ENCODE measurements at places on chromosomes 6 and 20.

DNA sequence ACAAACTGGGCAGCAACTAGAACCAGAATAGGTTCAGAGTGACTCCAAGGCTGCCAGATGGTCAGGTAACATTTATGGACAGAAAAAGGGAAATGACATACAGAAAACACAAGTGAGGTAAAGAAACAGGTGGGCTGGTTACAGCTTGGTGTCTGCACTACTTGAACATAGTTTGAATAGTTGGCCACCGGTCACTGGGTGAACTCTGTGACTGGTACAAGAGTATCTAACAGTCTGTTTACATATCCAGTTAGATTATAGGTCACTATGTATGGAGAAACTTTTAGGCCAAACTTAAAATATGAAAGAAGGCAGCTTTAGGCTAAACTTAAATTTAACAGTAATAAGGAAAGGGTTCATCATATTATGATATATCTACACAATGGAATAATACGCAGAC lies 32.9 kb downstream of the LCA5 start:
- no peak for DNase-seq

DNA sequence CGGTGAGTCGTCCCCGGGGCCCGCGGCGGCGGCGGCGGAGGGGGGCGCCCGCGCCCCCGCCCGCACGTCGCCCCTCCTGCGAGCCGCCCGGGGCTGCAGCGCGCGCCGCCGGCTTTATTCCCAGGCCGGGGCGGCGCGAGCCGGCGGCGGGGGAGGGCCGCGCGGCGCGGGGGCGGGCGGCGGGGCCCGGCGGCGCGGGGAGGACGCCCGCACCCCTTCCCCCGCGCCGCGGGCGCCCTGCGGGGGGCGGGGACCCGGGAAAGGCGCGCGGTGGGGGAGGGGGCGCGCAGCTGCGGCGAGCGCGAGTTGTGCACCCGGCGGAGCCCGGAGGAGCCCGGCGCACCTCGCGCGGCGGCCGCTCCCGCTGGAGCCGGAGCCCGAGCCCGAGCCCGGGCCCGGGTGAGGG lies 646 bp downstream of the HMGA1 start:
- DNase-seq, result no peak

- no peak for DNase-seq
Observed at GRCh38 chr6:112268654-112269053, 14.3 kb upstream of the LAMA4 start.

- DNase-seq, result peak; percentile 21
Observed at GRCh38 chr6:3280091-3280490, 21.3 kb downstream of the PSMG4 start.

DNA sequence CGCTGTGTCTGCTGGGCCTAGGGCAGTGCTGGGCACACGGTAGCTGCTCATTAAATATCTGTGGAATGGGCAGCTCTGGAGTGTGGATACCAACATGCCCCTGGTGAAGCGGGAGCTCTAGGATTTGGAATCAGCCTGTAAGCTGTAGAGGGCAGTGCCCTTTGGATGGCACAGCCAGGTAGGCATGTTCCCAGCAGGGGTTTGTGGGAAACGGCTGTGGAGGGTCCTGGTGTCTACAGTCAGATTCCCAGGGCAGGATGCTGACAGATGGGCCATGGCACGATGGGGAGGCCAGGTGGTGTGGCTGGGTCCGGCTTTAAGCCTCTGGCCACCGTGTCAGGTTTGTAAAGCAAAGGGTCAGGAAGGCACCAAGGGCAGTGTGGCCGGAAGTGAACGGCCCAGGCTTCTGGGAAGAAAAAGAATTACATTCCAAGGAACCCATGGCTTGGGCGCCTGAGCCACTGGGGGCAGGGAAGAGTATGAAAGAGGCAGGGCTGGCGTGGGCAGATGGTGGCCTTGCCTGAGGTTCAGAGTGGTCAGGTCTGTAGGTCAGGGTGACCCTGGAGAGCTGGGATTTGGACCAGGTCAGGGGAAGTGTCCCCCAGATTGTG lies 44.8 kb downstream of the UBE2V1 start:
- DNase-seq, result no peak

DNA sequence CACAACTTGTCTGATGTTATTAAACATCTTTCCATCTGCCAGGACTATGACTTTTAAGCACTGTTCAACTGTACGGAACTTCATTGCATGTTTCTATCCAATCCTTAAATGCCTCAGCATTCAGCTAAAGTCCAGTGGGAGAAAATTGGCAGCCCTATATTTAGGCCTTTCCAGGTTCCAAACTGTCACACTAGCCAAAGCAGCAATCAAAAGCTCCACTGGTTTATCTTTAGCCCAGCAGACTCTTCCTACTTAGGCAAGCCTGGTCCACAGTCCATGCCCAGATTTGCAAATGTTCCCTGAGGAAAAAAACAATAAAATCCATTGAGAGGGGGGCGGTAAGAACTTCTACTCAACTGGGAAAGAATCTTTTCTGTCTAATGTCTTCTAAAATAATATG lies 349.1 kb upstream of the GJE1 start:
- DNase-seq, result no peak

DNA sequence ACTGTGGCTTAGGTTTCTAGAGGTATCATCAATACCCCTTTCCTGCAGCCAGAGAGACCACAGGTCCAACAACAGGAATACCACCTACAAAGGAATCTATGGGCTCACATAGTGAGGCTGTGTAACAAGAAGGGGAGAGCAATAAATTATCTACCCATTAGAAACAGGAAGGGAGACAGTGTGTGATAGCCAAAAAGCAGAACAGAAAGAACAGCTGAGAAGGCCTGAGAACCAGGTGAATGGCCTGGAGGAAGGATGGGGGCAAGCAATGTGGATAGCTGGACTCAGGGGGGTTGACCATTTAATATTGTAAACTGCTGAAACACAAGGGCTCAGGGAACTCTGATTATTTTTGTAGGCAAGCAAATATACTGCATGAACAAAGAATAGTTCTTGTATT lies 628.2 kb downstream of the COL12A1 start:
- no peak for DNase-seq

DNA sequence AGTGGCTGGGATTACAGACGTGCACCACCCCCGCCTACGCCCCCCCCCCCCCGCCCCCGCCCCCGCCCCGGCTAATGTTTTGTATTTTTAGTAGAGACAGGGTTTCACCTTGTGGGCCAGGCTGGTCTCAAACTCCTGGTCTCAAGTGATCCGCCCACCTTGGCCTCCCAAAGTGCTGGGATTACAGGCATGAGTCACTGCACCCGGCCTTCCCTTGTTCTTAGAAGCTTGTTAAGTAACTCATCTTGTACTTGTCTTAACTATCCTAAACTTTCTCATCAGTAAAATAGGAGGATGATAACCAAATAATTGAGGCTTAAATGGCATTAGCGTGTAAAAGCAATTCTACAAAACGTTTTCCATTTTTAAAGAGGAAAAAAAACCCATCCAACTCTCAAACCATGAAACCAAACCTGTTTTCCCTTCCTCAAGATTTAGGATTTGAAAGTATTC lies 4.2 kb downstream of the CDYL start:
- DNase-seq, result no peak

- DNase-seq, result no peak
Observed at GRCh38 chr20:4341804-4342485, 326.6 kb upstream of the RNF24 start.

GRCh38 chr6:137414599-137414998 lies 79.6 kb downstream of the OLIG3 start:
- no peak for DNase-seq

DNA sequence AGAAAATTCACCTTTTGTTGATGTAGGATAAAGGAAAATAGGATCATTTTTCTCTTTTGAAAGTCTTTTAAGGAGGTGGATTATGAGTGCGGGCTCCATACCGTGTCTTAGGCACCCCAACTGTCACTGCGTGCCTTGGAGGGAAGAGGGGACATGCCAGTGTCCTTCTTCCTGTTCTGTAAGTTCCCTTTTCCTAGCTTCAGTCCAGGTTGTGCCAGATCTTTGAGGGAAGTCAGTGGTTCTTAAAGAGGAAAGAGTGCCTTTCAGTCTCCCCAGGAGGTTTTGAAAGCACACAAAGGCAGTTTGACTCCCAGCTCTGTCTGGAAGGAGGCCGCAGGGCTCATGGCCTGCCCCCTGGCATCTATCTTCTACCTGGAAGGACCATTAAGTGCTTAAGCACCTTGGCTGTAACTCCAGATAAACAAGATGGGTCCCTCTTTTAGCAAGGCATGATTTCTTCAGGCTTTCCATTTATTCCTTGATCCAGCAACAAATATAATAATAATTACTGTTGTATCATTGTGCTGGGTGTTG lies 13.0 kb downstream of the EFCAB8 start:
- DNase-seq, result no peak

DNA sequence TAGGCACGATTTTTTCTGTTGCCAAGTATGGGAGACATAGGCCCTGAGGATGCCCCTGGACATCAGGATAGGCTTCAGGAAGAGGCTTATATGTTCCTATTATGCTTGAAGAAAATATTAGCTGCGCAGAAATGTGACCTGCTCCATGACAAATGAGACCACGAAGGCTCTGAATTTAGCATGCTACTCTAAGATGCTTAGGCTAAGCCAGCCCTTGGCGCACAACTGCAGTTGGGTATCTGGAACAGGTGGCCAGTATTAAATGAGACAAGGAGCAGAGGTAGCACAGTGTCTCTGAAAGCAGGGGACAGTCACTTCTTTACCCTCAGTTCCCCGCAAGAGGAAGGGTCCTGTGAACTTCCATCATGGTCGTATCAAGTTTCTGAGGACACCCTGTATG lies 90.0 kb downstream of the RREB1 start:
- DNase-seq, result no peak

- no peak for DNase-seq
Observed at GRCh38 chr20:53539516-53539915, 54.1 kb downstream of the ZNF217 start.

DNA sequence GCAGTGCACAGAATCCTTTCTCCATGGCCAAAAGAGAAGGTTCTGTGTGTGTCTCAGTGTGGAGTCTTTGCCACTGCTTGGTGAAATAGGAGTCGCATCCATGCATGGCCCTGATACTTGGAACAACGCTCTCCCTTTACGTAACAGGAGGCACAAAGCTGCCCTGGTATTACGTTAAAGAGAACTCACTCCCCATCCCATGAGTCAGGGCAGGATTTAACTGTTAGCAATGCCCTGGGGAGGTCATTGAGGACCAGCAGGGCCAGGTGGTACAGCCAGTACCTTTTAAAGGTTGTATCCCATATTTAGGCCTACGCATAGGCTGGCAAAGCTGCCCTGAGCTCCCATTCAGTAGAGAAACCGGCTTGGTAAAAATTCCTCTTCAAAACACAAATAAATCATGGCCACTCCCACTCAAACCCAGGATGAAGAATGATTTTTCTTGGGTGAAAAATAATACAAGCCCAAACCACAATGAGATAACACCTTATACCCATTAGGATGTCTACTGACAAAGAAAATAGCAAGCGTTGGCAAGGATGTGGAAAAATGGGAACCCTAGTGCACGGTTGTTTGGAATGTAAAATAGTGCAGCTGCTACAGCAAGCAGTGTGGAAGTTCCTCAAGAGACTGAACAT lies 37.1 kb downstream of the MYLK4 start:
- no peak for DNase-seq

- DNase-seq, result no peak
Observed at GRCh38 chr6:143817621-143818020, 25.5 kb upstream of the LTV1 start.

DNA sequence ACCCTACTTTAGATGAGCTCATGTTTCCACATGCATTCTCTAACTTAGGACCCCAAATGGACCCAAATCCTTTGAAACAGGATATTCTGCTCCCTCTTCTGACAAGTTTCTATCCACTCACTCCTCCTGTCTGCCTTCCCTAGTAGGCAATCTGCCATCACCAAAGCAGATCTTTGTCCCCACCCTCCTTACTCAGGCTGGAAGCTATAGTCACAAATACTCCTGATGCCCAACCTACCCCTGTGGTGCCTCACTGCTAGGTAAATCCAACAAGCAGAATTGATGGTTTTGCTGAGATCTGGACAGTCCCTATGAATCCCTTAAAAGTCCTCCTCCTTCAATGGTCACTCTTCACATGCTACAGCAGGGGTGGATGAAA lies 21.7 kb downstream of the ELOVL5 start:
- no peak for DNase-seq

DNA sequence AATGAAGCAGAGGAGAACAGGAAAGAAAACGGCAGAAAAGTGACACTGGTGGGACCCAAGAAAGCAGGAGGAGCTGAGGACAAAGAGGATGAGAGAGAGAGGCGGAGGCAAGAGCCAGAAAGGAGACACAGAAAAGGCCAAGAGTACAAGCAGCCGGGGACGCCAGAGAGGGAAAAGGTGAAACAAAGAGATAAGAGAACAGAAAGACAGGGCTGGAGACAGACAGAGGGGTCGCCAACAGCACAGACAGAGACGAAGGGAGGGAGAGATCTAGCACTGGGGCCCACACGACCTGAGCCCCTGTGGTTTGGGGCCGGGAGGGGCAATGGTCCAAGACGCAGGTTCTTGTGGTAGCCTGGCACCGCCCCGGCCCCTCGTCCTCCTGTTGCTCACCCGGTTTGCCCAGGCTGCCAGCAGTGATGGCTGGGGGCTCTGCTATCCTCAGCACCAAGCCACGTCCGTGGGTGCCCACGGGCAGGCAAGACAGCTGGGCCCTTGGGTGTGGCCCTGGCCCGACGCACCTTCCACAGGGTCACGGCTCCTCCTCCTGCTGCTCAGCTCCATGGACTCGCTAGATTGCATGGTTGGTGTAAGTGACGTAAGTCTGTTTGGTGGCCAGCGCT lies 123.5 kb downstream of the GRM4 start:
- no peak for DNase-seq

GRCh38 chr20:62507323-62507722 lies 31.5 kb upstream of the GATA5 start:
- DNase-seq, result no peak

DNA sequence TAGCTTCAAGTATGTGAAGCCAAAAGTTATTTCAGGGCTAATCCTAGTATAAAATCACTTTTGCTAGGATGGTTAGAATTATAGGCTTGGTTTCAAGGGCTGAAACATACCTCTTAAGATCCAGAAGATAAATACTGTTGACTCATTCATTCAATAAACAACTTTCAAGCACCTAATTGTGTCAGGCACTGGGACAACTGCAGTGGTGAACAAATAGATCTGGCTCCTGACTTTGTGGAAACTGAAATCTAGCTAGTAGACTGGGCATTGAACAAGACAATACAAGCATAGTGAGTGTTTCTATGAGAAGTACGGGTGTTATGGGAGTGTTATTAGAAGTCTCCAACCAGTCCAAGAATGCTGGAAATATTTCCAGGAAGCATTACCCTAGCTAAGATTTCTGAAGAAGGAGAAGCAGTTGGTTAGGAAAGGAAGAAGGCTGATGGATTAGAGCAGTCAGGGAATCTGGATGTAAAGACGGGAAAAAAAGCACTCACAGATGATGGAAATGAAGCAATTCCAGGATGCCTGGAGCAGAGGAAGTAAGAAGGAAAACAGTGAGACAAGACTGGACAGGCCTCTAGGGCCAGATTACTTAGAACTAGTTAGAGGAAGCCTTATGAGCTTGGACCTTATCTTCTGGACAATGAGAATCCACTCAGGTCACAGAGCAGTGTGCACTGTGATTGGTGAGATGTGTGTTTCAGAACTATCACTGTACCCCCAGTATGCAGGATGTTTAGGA lies 132.6 kb upstream of the RAB32 start:
- no peak for DNase-seq

GRCh38 chr6:140051521-140052512 lies 677.4 kb upstream of the CITED2 start:
- no peak for DNase-seq

All from ovary (tissue), 10 donors.